ENCODE measurements at places on chromosomes 1 and 21.
A peak's percentile ranks its signal among the peaks of the same experiment; 100 is the strongest.

DNA sequence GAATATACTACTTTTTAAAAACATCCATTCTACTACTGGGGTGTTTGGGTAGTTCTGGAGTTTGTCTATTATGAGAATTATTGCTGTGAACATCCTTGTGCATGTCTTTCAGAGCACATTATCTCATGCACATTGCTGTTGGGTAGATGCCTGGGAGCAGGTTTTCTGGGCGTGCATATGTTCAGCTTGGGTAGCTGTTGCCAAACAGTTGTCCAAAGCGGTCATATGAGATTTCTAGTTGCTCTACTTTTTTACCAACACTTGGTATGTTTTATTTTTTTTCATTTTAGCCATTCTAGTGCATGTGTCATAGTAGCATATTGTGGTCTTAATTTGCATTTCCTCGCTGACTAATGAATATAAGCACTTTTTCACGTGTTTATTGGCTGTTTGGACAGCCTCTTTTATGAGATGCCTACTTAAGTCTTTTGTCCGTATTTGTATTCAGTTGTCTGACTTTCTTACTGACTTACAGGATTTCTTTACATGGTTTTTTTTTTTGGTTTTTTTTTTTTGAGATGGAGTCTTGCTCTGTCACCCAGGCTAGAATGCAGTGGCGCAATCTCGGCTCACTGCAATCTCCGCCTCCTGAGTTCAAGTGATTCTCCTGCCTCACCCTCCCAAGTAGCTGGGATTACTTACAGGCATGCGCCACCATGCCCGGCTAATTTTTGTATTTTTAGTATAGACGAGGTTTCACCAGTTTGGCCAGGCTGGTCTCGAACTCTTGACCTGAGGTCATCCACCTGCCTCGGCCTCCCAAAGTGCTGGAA, 18.1 kb downstream of the ZDHHC18 start:
- no peak for DNase-seq

DNA sequence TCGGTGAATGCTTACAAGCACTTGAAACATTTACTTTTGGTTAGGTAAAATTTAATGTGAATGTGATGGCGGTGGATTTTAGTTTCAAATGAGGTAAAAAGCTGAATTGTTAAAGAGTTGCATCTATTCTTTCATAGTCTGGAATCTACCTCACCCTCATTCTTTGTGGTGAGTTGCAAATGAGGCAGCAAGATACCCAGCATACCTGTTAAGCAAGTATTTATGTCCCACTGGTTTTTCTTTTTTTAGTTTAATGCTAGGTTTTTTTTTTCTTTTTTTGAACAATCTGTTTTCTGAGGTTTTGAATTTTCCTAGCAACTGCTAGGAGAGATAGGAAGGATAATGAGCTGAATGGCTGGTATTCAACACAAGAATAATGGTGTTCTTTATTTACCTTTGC, 127.9 kb upstream of the CACYBP start:
- no peak for DNase-seq

DNA sequence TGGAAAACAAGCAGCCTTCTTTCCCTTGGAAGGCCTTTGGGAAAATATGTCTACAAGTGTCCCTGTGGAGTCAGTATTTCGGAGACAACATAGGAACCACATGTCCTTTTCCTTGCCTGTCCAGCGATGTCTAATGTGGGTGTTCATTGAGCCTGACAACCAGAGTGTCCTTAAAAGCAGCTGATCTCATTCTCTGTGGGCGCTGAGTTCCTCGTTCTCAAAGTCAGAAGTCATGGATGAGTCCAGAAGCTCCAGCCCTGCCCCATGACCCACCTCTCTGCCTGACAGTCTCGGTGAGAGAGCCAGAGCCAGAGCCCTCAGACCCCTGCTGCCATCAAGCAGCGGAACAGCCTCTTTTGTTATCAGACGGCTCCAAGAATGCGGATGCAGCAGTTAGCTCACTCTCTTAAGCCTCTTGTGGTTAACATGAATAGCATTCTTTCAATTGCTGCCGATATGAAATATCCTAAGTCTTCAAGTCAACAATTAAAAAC, 329.2 kb downstream of the TGFB2 start:
- DNase-seq, result peak; percentile 81

GRCh38 chr1:183052861-183053260, 29.6 kb downstream of the LAMC1 start:
- no peak for DNase-seq

DNA sequence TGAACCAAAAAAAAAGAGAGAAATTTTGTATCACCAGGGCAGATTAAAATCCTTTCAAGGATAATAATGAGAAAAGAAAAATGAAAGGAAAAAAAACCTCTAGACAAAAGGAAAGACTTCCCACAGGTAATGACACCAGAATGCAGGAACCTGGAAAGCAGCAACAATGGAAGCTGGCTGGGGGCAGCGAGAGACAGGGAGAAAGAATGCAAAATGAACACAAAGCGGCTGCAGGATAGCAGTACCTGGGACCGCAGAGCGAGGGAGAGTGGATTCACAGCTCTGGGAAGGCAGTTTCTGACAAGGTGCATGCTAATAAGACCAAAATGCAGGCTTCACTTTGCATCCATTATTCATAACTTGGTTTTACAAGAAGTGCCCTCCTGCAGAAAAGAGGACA, 349.0 kb downstream of the SIPA1L2 start:
- DNase-seq, result no peak

- no peak for DNase-seq
Observed at GRCh38 chr1:173903827-173904531, 13.1 kb downstream of the SERPINC1 start.

DNA sequence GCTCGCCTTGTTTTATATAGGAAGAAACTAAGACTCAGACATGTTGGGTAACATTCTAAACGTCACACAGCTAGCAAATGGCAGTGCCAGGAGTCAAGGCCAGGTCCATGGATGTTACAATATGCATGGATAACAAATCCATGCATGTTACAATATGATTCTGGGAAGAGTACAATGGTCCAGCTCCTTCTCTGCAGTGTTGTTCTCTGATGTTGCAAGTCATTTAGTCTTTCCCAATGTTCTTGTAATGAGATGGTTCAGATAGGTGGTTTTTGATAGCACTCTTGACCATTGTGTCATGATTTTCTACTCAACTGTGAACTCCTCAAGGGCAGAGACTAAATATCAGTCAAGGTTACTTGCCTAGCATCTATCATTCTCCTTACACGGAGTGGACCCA, 15.7 kb upstream of the LRRN2 start:
- DNase-seq, result no peak

GRCh38 chr1:110420874-110421793, 13.6 kb upstream of the LAMTOR5 start:
- peak; percentile 66 for DNase-seq

Data from RPMI7951 (cell line).